ENCODE measurements at places on chromosomes 2 and 18.
A peak's percentile ranks its signal among the peaks of the same experiment; 100 is the strongest.

- DNase-seq: no peak
These were observed 636.9 kb downstream of the PLCL1 start for GRCh38 chr2:198441246-198441645.

DNA sequence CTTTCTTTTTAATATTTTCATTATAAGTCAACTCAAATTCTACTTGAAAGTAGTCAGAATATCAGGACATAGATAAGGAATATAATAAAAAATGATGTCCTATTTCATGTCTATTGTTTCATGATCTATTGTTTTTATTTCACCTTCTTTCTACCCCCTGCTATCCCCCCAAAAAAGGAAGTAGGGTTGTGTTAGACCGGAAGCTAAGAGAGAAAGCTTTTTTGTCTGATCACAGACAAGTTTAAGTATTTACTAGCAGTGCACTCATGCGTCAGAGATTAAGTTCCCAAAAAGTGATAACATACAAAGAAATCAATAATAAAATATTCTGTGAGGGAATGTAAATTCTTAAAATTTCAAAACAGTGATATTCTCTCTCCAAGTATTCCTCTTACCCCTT, 447.1 kb upstream of the CNTNAP5 start:
- no peak for DNase-seq

DNA sequence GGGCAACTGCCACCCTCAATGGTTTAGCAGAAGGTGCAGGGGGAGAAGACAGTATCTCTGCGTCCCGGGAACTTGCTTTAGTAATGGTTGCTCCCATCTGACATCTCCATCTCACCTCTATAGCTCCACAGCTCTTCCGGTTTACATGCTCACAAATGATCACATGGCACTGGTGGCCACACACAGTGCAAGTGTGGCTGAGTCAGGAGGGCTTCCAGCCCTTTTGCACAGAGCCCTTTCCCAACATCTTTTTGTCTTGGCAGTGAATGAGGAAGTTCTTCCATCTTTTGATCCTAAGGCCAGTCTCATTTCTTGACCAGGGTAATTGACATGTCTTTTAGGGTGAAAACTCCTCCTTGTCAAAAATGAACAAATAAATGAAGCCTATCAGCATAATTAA, 347.7 kb downstream of the LPIN1 start:
- no peak for DNase-seq

- DNase-seq: no peak
These were observed 428.7 kb upstream of the TRIB2 start for GRCh38 chr2:12288048-12288447.

GRCh38 chr2:66389651-66390131, 45.2 kb upstream of the MEIS1 start:
- no peak for DNase-seq

DNA sequence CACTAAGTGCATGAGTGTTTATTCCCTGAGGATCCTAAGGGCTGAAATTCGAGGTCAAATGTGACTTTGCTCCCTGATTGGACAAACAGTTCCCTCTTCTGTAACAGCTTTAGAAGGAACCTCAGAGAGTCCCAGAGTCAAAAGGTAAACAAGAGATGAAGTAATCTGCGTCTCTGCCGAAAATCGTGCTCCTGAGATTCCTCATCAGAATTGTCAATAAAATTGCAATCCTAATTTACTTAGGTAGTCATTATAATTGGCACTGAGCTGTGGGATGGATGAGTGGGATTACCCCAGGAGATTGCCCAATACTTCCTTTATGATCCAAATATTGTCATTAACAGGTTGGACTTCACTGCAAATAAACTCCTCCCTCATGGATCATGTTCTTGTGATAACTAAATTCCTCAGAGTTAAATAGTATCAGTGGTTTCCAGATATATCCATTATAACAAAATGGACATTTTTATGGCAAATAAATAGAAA, 907 bp upstream of the SUCLG1 start:
- no peak for DNase-seq

DNA sequence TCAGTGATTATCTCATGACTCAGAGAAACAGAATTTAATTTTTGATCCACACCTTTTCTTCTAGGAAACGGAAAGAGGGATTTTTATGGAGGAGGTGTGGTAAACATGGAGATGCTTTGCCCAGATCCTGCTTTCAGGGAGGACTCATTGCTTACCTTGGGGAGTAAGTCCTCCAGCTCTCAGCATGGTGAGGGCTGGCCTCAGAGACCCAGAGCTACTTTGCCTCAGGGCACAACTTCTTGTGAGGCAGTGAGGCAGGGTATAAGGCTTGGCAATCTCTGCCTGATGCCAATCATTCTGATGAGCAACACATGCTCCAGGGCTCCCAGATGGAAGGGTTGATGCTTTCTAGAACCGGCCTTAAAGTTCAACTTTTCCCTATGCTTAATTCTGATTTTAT, 189.9 kb upstream of the DCC start:
- DNase-seq: no peak

GRCh38 chr2:32835148-32835547, 111.6 kb upstream of the LTBP1 start:
- DNase-seq: no peak

- DNase-seq: no peak
These were observed 441.8 kb downstream of the CMPK2 start for GRCh38 chr2:6423944-6424343.

GRCh38 chr2:128809880-128810279, 491.2 kb upstream of the HS6ST1 start:
- DNase-seq: no peak

DNA sequence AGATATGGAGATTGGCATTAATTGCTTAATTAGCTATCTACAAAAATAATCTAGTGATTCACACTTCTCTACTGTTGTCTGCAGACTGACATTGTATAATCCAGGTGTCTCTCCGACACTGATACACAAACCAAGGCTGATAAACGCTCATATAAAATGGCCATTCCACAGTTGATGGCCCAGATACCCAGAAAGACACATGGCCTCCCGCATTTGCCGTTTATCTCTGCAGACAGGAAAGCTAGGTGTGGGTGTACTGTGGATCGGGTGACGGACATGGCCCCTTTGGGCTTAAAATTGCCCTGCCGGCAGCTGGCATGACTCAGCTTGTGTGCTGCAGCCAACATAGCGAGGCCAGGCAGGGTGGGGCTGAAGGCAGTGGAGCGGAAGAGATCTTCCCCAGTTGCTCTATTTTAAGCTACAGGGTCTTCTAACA, 18.5 kb downstream of the PMAIP1 start:
- DNase-seq: peak; percentile 35

- no peak for DNase-seq
These were observed 20.9 kb downstream of the SLC39A10 start for GRCh38 chr2:195677884-195678283.

DNA sequence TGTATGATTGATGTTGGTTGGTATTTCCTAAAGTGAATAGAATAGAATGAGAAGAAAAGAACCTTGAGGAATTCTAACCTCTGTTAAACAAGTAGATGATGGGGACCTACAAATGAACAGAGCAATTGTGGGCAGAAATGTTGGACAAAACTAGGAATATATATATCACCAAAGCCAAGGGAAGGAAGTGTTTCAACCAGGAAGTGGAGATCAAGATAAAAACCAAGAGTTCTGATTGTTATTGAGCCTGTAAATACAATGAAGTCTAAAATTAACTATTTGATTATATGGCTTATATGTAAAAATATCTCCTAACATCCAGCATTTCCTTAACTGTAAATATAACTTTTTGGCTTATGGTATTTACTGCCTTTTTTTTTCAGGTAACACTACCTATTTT, 730.0 kb downstream of the SOCS6 start:
- no peak for DNase-seq

DNA sequence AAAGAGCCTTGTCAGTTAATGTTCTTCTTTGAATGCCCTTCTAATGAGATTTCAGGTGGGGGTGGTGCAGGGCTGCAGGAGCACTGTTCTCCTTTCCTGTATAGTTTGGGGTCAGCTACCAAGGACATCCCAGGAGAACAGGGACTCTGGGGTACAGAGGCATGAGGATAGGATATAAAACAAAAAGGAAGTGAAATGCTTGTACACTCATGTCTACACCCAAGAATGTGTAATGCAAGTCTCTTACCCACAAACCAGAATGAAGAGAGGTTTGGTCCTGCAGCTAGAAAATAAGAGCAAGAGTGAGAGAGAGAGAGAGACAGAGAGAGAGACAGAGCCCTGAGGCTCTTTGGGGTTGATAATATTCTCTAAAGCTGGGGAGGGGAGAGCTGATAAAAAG, 151.8 kb upstream of the KCTD1 start:
- DNase-seq: no peak

- no peak for DNase-seq
These were observed 9.1 kb downstream of the CNNM4 start for GRCh38 chr2:96769814-96770213.

- no peak for DNase-seq
These were observed 127.6 kb downstream of the MAPK4 start for GRCh38 chr18:50687491-50687890.

- no peak for DNase-seq
These were observed 304.7 kb upstream of the HNMT start for GRCh38 chr2:137659616-137660015.

- no peak for DNase-seq
These were observed 65.4 kb upstream of the VRK2 start for GRCh38 chr2:57981083-57981768.

GRCh38 chr2:20180676-20181648, 44.0 kb downstream of the SDC1 start:
- DNase-seq: no peak

DNA sequence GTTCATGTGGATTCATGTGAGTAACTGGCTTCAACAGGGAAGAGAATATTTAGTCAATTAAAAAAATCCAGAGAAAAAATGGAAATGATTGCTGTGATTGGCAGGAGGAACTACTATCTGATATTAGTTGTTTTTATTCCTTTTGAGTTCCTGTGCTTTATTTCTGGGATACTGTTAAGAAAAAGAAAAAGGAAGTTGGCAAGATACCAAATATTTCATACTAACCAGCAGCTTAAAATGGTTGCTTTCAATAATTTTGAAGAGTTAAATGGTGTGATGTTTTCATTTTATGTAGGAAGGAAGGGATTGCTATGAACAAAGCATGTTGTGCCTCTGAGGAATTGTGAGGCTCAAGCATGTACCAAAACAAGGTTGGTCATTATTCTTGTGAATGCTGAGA, 8.1 kb upstream of the MTX2 start:
- no peak for DNase-seq

- no peak for DNase-seq
These were observed 112.0 kb upstream of the STPG4 start for GRCh38 chr2:47266939-47267710.

DNA sequence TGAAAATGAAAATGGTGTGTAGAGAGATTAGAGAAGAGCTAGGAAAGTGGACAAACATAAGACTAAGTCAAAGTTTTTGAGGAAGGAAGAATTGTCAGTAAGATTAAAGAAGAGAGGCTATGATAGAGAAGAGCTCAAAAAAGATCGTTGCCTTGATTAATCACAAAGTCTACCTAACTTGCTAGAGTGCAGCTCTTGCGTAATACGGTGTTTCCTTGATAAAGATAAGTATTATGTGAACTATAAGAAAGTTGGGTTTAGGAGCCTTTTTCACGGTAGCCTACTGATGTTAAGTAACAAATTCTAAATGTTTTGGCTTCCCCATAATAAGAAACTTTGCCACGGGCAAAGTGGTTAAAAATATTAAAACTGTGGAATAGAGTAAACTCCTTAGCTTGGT, 226.4 kb upstream of the NRXN1 start:
- no peak for DNase-seq

DNA sequence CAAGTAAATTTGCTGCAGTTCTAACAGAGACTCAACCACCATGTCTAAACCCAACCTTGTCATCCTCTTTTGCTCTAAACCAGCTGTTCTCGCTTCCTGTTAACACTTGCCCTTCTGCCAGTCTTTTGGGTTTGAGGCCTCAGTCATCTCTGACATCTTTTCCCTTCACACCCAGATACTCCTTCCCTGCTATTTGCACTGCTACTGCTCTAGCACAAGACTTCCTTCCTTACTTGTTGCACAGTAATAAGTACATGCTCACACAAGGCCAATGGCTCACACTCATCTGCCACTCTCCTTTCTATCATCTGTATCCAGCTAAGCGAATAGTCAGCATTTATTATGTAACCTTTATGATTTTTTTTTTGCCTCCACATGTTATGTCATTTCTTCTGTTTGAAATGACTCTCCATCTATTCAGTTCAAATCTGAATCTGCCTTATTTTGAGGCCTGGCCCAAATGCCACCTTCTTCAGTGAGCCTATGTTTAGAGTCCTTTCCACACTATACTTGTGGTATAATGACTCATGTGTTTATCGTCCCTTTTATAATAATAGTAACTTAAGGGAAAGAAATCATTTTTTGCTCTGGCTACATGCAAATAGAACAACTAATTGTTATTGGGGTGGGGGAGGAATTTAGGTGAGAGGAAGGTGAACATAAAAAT, 22.5 kb upstream of the CDKL4 start:
- DNase-seq: no peak

DNA sequence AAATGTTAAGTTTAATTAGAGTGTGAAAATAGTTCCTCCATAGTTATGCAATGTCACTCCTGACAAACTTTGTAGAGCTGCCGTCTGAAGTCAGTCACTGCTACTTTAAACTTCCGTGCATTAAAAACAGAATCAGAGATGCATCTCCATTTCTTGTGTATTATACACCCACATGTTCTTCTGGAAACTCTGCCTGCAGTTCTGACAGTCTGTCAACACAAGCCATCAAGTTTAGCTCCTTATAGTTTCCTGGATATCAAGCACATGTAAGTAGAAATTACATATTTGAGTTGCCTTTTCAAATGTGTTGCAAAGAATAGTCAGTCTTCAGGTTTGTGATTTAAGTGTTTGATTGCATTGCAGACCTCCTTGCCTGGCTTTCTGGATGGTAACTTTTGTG, 184.3 kb downstream of the CTNNA2 start:
- DNase-seq: no peak

DNA sequence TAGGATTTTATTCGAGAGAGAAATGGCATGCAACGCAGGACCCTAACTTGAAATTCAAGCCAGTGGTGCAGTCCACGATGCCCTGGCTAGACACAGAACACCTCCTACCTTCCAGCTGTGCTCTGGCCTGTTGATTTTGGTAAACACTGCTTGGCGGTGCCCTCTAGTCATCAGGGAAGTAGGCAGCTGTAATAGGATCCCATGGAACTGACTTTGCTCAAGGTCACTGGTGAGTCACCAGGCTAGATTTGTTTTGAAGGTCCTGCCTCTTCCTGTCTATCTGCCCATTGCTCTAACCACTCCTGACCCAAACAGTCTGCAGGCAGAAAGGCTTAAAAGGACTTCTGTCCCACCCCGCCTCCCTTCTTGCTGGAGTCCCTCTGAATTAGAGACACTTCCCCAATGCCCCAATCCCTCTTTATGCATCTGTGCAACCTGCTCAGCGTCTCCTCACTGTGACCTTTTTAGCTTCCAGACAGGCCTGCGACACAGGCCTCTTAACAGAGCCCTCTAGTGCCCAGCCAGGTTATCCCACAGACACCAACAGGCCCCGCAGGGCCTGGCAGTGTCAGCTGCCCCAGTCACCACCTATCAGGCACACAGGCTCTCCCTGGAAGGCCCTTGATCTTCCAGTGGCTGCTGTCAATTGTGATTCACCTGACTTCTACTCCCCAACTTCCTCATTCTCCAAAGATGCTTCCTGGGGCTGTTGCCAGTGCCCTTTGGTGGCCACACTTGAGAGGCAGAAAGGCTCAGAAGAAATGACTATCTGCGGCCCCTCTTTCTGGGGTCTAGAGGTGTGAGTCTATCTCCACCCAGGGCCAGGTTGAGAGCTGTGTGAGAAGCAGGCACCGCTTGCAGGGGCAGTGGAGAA, 5.2 kb downstream of the TMEM127 start:
- DNase-seq: peak; percentile 55
